ENCODE measurements at places on chromosomes 4 and X.

DNA sequence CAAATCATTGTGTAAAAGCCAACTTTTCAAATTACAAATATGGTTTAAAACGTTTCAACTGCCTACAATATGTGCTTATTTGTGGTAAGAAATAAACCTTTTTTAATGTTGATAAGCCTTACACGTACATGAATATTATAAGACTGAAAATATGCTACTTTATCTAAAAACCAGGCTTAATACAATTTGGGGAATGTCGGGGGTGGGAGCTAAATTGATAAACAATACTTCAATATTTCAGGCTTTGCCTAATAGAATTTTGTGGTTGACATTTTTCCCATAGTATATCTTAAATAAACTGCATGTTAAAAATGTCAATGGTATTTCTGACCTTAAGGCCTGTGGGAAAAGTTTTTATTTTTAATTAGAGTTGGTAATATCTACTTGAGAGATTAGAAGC, 69.8 kb upstream of the SLIT2 start:
- no peak for DNase-seq

GRCh38 chrX:112513154-112513553, 166.6 kb downstream of the LHFPL1 start:
- no peak for DNase-seq

- no peak for DNase-seq
Observed at GRCh38 chr4:95761426-95761825, 78.5 kb upstream of the PDHA2 start.

DNA sequence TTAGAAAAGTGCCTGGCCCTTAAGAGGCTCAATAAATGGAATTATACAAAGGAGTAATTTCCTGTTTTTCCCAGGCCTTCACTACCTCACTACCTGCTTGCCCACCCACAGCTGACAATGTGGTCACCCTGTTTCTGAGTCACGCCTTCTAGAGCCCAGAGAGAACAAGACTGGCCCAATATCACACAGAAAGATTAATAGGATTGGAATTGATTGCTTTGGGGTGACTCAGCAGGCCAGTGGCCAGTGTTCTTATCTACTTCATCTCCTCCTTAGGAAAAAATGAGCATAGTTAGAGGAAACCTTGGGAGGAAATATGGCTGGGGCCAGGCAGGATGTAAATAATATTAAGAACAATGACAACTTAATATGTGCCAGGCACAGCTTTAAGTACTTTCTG, 4.5 kb upstream of the FGF16 start:
- DNase-seq: no peak

DNA sequence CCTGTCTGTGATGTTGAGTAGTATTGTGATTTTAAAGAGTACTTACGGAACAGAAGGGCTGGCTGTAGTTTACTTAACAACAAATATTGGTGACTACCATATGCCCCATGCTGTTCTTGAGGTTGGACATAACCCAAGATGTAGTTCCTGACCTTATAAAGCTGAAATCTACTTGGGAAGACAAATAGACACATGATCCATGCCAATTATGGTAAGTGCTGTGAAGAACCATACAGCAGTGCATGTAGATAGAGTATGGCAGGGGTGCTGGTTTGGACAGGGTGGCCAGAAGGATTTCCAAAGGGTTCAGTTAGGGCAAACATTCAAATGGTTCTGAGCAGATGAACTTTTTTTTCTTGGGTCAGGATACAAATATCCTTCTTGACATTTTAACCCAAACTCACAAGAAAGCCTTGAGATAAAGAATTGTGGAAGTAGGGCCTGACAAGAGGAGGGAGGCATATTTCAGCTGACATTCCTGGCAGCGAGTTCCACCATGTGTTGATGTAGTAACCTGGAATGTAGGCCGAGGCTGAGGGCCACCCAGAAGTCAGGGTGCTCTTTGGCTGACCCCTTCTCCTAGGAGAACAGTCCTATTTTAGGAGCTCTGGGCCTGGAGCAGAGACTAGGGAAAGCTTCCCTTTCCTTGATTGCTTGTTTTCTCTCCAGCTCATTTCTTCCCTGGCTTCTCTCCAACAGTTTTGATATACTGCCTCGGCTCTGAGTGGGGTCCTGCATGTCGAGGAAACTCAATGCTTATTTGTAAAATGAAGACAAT, 74.2 kb downstream of the FREM3 start:
- no peak for DNase-seq

GRCh38 chr4:40749717-40750460, at the start of gene NSUN7:
Gene NSUN7 (plus strand): TSS chr4:40749955. CDS start chr4:40750694, 739 bp downstream.
- DNase-seq: no peak

DNA sequence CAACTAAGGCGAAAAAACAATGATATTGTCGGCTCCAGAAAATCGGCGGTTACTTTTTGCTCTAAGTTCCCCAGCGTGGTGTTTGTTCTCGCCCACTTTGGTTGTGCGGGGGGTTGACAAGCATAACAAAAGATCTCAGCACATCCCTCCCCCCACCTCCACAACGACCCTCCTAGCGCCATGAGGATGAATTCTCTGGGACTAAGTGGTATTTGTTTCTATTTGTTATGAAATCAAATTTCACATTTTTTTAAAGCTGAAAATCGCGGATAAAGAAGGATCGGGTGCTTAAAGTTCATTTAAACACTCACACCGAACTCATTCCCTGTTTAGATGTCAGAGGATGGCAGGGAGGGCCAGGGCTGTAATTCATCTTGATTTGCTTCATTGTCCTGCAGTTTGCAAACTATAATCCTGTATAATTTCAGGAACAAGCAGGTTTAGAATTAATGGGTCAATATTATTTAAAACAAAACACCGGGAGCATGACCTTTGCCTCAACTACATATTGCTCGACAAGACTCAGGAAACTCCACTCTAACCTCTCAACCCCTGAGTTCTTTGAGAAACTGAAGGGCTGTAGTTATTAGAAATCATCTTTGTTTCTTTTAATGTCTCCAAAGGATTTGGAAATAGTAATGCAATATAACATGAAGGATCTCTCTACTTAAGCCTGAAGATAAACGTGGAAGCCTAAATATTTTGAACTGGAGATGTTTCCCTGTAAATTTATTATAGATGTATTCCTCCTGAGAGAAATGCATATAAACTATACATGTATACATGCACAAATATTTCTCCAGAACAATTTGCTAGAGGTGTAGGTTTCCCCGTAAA, 6.4 kb downstream of the PITX2 start:
- no peak for DNase-seq

DNA sequence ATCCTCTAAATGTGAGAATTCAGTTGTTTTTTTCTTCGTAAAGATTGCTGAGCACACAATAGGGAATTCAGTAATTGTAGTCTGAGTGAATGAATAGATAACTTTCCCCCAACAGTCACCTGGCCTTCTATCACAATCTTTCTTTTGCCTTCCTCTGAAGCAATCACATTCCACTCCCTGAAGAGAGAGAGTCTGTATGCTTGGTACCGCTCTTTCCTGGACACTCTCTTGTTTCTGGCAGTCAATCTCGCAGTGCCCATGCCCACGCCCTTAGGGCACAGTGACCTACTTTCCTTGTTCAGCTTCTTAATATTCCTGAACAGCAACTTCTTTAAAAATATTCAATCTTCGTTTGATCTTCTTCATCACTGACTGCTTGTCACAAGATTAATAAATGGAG, 255.9 kb downstream of the ADAMTS3 start:
- no peak for DNase-seq

DNA sequence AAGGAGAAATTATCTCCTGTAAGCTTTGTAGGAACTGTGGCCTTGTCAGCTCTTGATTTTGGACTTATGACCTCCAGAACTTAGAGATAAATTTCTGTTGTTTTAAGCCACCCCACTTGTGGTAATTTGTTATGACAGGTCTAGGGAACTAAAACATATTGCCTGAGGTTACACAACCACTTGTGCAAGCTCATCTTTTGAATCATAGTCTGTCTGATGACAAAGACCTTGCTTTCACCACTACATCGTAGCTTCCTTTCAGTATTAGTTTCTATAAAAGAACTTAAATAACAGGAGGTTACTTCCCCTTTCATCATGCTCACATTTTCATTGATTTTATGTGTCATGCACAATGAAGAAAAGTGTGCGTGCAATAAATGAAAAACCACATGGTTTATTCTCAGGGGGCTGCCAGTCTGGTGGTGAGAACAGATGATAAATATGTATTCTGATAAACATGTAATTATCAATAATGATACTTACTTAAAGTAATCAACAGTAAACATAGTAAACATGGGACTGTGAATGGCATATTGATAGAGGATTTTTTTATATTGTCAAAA, 690.0 kb upstream of the HS3ST1 start:
- no peak for DNase-seq

- no peak for DNase-seq
Observed at GRCh38 chr4:2947926-2948325, 15.3 kb downstream of the NOP14 start.

Data from vagina (tissue), 2 donors.